ENCODE measurements at places on chromosomes 1 and 21.

DNA sequence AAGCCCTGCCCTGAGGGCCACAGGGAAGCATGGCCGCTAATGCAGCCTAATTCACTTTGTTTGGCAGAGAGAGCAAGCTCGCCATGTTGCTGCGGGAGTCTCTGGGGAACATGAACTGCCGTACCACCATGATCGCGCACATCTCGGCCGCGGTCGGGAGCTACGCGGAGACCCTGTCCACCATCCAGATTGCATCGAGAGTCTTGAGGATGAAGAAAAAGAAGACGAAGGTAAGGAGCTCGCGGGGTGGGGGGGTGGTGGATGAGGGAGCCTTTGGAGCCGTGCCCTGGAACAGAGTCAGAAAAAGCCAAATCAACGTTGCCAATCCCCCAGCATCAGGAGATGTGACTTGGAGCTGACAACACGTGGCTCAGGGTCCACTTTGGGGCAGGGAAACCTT lies 529.4 kb downstream of the KIF26B start:
- DNase-seq, result no peak

DNA sequence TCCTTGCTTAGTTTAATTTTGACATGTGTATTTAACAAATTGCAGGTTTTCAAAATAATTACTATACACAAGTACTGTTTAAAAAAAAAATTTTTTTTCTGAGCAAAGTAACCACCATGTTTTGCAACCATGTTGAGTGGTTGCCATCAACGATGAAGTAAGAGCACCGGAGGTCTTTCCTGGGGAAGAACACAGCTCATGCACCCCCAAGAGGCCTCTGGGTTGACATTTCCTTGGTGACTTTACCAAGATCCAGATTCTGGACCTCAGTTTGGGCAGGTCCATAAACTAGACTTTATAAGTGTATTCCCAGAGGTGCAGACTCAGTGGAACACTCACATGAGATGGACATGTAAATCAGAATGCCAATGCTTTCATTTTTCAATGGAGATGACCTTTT lies 36.8 kb upstream of the RALGPS2 start:
- no peak for DNase-seq

GRCh38 chr1:111227434-111227833 lies at the start of gene CHI3L2:
CHI3L2 (plus strand) TSS chr1:111227713; CDS start chr1:111227730, 17 bp downstream.
- DNase-seq, result no peak

- no peak for DNase-seq
Observed at GRCh38 chr1:186595969-186596368, 84.3 kb downstream of the PTGS2 start.

GRCh38 chr1:183979437-183979836 lies 58.1 kb downstream of the COLGALT2 start:
- DNase-seq, result no peak

DNA sequence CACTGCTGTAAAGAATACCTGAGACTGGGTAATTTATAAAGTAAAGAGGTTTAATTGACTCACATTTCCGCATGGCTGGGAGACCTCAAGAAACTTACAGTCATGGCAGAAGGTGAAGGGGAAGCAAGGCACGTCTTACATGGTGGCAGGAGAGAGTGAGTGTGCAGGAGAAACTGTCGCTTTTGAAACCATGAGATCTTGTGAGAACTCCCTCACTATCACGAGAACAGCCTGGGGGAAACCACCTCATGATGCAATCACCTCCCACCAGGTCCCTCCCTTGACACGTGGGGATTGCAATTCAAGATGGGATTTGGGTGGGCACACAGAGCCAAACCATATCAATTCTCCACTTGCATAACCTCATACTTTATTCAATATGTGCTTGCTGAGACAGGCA lies 76.6 kb downstream of the GIPC2 start:
- DNase-seq, result no peak

DNA sequence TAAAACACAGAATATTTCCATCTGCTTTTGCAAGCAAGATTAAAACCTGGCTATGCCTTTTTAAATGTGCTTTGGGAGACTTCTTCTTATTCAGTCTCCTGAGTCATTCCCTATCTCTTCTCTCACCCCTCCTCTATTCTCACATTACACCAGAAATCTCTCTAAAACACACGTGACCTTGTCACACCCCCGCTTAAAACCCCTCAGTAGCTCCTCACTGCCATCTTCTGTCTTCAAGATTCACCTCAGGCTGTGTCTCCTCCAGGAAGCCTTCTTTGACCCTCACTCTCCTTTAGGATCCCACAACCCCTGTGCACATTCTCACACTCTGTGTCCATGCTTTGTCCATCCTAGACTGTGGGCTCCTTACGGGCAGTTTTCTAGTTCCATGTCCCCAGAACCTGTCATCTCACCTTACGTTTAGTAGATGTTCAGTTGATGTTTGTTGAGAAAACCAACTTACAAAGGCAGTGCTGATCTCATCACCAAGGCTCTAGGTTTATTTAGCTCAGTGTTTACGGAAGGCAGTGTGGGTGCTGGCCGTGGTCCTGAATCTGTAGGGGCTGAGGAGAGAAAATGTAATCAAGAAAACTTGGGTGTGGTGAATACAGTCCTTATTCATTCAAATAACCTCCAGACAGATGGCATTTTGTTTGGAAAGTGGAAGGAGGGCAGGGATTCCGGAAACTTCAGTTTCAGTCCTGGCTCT lies 143.5 kb downstream of the DMRTA2 start:
- DNase-seq, result no peak

DNA sequence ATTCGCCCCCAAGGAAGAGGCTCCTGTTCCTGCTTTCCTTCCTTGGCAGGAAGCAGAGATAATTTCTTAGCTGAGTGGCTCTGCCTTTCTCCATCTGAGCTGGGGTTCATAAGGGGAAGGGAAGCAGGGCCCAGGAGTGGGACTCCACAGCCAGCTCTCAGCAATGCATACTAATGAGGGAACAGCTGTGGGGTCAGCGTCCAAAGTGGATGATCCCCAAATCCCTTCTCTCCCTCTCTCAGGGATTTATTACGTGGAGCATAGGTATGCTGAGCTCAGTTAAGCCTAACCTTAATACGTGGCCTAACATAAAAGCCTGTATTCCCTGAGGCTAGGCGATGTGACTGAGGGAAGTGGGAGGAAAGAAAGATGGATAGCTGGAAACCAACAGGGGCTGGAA lies 87.3 kb upstream of the CTTNBP2NL start:
- no peak for DNase-seq

DNA sequence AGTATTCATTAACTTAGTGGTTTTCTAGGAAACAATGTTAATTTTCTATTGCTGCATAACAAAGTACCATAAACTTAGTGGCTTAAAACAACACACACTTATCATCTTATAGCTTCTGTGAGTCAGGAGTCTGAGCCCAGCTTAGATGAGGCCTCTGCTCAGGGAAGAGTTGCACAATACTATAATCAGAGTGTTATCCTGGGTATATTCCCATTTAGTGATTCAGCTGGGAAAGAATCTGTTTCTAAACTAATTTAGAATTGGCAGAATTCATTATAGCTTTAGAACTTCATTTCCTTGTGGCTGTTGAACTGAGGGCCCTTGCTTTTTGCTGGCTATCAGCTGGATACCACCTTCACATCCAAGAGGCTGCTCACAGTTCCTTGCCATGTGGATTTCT lies 515.5 kb downstream of the BRINP3 start:
- no peak for DNase-seq

DNA sequence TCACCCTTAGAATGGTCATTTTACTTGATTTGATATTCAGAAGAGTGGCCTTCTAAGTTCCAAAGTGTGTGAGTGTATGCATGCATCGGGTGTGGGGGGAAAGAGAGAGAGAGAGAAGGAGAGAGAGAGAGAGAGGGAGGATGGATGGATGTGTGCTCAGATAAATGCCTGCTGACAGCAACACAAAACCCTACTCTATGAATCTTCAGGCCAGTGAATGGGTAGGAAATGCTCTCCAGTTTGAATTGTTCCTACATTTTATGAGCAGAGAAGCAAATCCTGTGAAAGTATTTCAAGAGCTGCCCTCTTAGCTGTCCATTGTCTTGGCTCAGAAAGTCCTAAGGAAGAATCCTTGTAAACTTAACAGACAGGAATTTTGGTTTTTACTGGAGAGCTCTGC lies 7.4 kb downstream of the JAM2 start:
- DNase-seq, result no peak

- no peak for DNase-seq
Observed at GRCh38 chr1:174764191-174764590, 235.6 kb upstream of the CACYBP start.
